ENCODE measurements at places on chromosomes 16 and 17.

GRCh38 chr16:86529160-86529559 lies 18.8 kb downstream of the FOXF1 start:
- DNase-seq: no peak

GRCh38 chr17:37273409-37274051 lies 102.3 kb upstream of the C17orf78 start:
- no peak for DNase-seq

DNA sequence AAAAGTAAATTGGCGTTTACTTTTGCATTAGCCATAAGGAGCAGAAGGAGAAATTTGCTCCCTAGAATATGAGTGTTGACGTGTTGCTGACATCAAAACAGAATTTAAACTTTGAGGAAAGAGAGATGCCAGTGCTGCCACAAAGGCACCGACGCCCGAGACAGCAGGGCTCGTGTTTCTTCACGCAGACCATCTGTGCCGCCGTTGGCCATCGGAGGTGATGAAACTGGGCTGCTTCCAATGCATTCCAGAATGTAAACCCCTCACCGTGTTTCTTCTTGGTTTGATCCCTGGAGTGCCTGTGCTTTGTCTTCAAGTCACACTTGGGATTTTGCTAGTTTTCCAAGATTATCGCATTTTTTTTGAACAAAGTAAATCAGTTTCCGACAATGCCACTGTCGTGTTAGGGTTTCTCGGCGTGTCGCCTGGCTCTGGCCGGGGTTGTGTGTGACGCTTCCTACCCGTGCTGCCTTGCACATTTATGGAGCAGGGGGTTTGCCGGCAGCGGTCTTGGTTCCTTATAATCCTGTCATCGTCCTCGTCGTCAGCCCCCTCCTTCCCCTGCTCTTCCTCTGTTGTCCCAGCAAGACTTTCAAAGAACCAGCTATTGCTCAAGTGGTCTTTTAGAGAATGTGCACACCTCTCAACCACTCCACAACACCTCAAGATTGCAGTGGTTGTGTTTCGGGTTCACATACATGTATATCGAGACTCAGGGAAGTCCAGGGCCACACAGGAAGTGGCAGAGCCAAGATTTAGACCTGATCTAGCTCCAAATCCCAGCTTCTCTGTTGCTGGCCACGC lies 103.9 kb downstream of the METRNL start:
- DNase-seq: peak; percentile 1

DNA sequence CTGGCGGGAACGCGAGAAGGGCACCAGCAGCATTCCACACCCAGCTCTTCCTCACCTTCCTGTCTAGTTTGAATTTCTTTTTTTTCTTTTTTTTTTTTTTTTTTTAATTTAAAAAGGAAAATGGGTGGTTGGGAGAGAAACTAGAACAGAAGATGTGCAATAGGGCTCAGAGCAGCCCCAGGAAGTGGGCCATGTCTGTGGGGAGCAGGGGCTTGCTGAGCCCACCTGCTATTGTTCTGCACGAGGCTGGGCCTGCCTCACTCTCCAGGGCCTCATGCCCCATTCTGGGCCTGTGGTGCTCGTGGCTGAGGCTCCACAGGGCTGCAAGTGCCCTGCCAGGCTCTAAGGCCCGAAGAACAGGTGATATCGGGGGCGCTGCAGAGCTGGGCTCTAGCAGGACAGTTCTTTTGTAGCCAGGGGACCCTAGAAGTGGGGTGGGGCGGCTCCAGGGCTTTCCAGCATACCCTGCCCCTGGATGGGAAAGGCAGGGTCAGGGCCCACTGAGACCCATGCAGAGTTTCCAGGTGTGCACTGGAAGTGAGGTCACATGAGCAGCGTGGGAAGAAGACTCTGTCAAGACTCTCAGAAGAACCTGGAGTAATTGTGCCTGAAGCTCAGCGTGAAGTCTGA lies 12.4 kb downstream of the MRPL27 start:
- no peak for DNase-seq

DNA sequence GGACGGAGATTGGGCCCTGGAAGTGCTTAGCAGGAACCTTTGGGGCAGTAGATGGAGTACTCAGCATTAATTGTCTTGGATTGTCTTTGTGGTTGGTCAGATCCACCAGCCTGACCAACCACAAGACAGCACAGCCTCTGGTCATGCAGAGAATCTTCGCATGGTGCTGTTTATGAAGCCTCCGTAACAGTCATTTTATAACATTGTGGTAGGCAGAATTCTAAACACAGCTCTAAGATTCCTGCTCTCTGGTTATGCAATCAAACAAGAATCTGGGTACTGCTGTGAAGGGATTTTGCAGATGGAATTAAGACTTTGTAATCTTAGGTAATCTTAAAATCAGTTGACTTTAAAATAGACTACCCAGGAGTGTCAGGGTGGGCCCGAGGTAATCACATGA lies 312.2 kb upstream of the GOT2 start:
- DNase-seq: no peak

GRCh38 chr17:49677134-49677932 lies 564 bp downstream of the SPOP start:
- peak; percentile 98 for DNase-seq

DNA sequence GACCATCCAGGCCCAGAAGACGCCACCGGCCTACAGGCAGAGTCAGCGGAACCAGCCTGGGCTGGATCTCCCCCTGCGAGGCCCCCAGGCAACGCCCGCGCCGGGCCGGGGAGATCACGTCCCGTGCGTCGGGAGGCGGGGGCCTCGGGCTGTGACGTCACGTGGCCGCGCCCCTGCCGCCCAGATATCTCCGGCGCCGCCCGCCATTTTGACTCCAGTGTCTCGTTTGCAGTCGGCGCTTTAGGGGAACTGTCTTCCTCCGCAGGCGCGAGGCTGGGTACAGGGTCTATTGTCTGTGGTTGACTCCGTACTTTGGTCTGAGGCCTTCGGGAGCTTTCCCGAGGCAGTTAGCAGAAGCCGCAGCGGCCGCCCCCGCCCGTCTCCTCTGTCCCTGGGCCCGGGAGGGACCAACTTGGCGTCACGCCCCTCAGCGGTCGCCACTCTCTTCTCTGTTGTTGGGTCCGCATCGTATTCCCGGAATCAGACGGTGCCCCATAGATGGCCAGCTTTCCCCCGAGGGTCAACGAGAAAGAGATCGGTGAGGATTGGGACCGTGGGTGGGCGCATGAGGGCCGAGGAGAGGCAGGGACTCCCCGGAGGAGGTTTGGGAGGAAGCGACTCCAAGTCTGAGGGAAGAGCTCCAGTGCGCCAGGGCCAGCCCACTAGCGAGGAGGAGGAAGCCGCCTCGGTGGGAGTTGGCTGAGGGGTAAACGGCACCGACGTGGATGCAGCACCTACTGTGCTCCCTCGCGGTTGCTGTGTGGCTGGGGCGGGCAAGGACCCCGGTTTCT lies at the start of gene WSB1:
WSB1 (plus strand) TSS at position 217 of the 791 bp plus-strand sequence; CDS start at position 499, 282 bp downstream.
- peak; percentile 90 for DNase-seq

DNA sequence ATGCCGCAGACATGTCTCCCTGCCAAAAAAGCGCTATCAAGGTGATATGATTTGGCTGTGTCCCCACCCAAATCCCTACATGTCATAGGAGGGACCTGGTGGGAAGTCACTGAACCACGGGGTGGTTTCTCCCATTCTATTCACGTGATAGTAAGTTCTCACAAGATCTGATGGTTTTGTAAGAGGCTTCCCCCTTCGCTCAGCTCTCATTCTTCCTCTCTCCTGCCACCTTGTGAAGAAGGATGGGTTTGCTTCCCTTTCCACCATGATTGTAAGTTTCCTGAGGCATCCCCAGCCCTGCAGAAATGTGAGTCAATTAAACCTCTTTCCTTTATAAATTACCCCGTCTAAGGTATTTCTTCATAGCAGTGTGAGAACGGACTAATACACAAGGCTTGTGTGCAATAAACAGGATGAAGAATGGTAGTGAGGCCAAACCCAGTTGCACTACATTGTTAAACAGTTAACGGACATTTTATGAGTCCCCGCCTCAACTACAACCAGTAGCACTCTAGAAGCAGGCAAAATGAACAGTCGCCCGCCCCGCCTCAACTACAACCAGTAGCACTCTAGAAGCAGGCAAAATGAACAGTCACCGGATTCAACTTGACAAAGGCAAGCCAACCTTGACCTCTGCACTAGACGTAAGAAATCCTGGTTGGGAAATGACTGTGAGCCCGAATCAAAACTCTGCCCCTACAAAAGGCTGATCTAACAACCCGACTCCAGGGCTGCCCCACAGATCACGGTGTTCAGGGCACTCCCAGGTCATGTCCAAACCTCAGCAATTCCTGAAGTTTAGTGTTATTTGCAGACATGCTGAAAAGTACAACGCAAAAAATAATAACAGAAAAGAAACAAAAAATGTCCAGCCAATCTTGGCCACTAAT lies 26.3 kb downstream of the VPS53 start:
- DNase-seq: no peak

GRCh38 chr17:82051776-82052637 lies at the start of the genes GPS1 and RFNG:
GPS1 (plus strand) TSS chr17:82051898; CDS start chr17:82051932, 34 bp downstream.
RFNG (minus strand) TSS chr17:82051811; CDS start chr17:82051766, 45 bp downstream.
- peak; percentile 88 for DNase-seq

- no peak for DNase-seq
Measured at GRCh38 chr16:11781773-11782172, 15.3 kb downstream of the ZC3H7A start.

DNA sequence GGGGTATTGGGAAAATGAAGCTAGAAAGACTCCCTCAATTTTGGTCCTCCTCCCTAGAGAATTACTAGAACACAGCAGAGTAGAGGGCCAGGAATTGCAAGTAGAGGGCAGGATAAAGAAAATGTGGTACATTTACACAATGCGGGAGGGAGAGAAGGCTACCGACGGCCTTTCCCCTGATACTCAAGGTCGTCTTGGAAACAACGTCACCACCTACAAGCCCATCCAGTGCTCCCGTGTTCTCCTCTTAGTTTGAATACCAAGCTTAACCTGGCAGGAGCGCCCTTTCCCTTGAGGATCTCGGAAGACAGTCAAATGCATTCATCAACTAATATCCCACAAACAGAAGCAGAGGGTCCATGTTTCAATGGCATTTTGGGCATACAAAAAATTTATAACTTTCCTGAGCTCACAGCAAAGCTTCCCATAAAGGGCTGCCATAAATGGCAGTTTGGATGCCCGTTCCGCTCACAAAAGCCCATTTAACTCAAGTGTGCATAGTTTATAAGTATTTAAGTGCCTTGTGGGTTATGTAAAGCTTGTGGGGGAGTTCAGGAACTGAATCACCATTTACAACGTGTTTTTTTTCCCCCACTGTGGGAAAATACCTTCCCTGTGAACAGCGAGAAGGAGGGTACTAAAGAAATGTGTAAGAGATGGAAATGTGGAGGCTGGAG lies 414.6 kb downstream of the SLC39A11 start:
- DNase-seq: no peak

DNA sequence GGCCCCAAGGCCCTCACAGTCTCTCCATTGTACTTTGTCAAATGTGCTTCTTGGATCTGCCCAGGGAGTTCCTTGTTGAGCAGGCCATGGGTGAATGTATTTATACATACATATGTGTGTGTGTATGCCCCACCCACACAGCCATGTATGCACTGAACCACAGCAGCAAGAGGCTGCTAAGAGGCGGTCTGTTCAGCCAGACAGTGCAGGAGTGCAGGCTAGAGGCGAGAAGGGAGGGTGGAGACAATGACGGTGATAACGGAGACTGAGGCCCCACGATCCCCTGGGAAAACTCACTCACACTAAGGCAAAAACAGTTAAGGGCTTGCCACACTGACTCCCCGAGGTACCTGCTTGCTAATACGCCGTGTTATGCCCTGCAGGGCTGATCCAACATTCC lies 151.0 kb upstream of the CDC42EP4 start:
- DNase-seq: no peak

GRCh38 chr16:87581857-87582215 lies 20.5 kb upstream of the JPH3 start:
- no peak for DNase-seq

- DNase-seq: no peak
Measured at GRCh38 chr17:43563600-43564594, 17.8 kb upstream of the ETV4 start.

DNA sequence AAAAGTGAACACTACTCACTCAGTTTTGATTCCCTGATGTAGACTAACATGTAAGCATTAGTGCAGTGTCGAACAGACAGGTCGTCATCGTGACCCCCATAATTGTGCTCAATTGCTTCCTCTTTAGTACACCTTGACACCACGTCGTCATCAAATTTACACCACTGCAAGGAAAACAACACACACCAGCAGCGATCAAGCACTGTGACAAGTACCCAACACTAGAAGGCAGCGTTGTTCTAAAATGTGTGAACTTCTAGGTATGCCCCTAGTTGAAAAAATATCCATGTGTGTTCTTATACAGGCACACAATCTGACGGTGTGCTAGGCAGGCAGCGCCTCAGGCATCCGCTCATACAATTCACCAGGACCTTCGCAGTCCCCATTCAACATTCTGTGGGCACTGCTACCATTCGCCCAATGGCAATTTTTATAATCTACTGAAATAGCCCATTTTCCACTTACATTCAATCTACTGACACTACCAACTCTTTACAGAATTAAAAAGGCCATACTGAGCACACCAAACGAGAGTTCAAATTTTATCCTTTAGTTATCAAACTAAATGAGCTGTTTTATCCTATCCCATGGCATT lies 23.1 kb downstream of the LITAFD start:
- no peak for DNase-seq

- no peak for DNase-seq
Measured at GRCh38 chr17:41687828-41688640, 651 bp upstream of the EIF1 start.

GRCh38 chr17:81294512-81295030 lies 536 bp downstream of the SLC38A10 start:
- no peak for DNase-seq

- DNase-seq: no peak
Measured at GRCh38 chr17:9529033-9529700, 46.5 kb downstream of the STX8 start.

GRCh38 chr16:31130899-31131298 lies 4.6 kb downstream of the PRSS8 start:
- DNase-seq: no peak

DNA sequence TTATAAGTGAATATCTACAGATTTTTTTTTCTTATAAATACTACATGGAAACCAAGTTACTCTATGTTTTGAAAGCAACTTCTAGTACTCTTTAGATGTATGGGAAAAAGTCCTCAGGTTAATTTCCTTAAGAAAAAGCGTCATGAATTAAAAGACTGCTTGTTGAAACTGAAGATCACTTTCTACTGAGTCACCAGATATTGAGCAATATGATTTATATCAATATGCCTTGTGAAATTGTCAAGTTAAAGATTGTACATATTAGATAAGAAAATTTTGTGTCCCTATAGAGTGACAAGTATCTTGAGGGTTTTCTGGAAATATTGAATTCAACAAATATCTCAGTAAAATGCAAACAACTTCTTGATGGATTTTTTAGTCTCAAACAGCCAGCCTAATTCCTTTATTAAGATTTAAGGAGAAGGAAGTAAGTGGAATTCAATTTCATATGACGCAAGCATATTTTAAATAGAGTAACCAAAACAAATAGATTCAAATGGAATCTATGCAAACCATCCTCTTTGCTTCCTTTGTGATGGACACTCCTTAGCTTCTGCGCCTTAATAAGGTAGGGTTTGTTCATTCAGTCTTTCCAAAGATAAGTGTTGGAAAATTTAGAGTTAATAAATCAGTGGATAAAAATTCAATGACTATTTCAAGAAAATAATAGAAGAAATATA lies 16.6 kb downstream of the KRT12 start:
- no peak for DNase-seq

DNA sequence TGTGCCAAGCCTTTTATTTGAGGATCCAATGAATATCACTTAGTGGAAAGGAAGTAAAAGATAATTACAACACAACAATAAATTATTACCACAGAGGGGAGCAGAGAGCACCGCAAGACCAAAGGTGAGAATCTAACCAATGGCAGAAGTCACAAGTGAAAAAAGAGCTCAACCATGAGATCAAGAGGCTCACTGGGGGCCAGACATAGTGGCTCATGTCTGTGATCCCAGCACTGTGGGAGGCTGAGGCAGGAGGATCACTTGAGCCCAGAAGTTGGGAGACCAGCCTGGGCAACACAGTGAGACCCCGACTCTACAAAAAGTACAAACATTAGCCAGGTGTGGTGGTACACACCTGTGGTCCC lies 17.7 kb downstream of the ANKRD11 start:
- DNase-seq: no peak
